ENCODE measurements at places on chromosomes 7 and 10. TPM values are rescaled to one million over a fixed set of nuclear protein-coding genes. Genes with fewer than 3 reads are reported as not detected.

- DNase-seq = no peak
Observed at GRCh38 chr7:11026452-11027359, 53.0 kb downstream of the PHF14 start.

- no peak for DNase-seq
Observed at GRCh38 chr10:98587156-98587837, 140.6 kb upstream of the HPS1 start.

- DNase-seq = no peak
Observed at GRCh38 chr10:108616559-108617285, 1306.6 kb downstream of the XPNPEP1 start.

GRCh38 chr7:41706228-41706930 lies 3.5 kb upstream of the INHBA start:
- no peak for DNase-seq

- no peak for DNase-seq
Observed at GRCh38 chr7:142866361-142867096, 11.7 kb downstream of the EPHB6 start.

- no peak for DNase-seq
Observed at GRCh38 chr10:132532749-132533560, 4.6 kb upstream of the INPP5A start.

DNA sequence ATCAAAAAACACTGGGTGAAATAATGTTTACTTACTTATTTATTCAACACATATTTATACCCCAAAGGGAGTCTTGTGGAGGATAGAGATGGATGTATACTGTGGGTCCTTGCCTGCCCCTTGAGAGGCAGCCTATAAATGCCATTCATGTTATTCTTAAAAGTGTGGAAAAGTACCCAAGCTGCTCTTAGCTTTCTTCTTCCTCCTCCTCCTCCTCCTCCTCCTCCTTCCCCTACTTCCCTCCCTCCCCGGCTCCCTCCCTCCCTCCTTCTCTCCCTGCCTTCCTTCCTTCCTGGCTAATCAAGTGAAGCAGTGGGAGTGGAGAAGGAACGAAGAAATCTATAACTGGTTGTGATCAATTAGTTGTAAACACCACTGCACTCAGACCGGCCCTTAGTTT lies 21.2 kb upstream of the IGF2BP3 start:
- DNase-seq = no peak

DNA sequence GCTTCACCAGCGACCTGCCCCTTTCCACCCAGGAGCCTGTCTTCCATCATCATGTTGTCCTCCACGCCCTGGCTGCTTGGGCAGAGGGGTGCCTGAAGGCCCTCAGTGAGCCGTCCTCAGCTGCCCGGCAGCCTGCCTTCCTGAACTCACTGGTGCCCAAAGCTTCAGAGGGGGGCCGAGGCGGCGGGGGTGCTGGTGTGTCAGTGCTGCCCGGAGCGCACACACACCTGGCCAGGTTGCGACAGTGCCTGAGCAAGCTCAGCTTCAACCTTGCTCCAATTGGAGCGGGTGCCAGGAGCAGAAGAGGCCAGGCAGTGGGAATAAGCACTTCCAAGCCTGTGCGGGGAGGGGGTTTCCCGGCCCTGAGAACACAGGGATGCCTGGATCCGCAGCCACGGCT lies 566.3 kb downstream of the INHBA start:
- peak; percentile 62 for DNase-seq

DNA sequence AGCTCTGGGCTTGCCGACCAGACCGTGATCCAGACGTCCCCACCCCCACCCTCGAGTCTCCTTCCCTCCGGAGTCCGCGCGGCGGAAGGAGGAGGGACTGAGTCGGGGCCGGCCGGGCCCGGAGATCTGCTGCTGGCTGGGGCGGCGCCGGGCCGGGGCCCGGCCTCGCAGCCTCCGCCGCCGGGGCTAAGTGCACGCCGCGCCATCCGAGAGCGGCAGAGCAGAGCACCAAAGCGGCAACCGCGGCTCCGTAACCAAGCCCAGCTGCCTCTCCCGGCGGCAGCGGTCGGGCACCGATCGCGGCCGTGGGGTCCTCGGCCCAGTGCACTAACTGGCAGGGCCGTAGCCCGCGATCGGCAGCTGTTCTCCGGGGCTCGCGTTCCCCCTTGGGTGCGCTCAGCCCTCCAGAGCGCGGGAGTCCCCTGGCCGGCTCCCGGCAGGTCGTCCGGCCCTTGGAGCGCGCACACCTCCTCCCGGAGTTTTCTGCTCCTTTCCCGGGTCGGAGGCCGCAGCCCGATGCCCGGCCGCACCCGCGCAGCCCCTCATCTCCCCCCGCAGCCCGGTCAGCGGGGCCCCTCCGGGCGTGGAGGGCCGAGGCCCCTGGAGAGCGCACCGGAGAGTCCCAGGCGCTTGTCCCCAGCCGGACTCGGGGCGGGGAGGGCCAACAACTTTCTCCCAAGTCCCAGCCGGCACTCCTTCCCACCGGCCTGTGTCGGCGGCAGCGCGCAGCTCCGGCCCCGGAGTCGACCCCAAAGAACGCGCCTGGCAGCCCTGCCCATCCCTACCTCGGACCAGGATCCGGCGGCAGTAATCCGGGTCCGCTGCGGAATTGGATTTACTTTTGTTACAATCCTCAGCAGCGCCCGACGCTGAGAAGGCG lies 799 bp downstream of the VAX1 start:
- no peak for DNase-seq

DNA sequence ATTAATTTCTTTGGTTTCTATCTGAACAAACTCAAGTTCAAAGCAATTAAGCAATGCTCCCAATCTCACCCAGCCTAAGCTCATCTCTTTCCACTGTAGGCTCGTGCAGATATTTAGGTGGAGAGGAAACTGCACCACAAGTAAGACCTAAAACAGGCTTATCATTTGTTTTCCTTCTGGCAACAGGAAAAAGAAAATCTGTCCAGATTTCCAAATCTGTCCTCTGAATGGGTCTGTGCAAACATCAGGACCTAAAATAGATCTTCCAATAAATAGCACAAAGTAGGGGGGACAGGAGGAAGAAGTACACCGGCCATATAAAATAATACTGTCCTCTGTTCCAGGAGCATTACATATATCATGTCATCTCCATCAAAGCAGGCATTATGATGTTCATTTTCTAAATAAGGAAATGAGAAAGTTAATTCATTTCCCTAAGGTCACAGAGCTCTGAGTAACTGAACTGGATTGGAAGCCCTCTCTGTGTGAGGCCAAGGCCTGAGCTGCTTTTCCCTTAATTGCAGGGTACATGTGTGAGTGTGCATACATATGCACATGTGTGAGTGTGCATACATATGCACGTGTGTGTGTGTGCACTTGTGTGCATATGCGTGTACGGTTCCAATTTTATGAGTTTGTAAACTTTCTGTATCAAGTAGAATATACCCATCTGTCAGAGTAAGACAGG lies 92.8 kb upstream of the PARD3 start:
- DNase-seq = no peak

DNA sequence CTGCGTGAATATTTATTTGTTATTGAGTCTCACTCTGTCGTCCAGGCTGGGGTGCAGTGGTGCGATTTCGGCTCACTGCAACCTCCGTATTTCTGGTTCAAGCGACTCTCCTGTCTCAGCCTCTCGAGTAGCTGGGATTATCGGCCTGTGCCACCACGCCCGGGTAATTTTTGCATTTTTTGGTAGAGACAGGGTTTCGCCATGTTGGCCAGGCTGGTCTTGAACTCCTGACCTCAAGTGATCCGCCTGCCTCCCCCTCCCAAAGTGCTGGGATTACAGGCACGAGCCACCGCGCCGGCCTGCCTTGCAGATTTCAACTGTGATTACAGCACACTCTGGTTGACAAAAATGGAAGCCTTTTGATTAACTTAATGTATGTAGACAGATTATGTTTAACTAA lies 730.0 kb upstream of the VSTM2A start:
- no peak for DNase-seq

- DNase-seq = no peak
Observed at GRCh38 chr10:29687421-29688164, 52.8 kb upstream of the SVIL start.

DNA sequence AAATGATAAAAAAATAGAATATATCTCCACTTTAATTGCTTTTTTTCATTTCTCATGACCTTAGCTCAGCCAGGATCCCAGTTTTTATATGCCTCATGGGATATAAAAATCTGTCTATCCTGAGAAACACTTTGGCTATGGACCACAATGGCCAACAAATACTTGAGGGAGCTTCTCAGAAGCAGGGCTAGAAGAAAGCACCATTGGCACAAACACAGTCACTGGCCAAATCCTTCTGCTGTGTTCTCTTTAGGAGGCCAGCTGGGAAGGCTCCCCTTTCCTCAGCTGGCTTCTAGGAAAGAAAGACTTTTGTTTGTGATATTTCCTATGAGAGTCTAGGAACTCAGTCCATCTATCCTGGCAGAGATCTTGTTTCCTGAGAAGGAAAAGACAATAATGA lies 856.2 kb upstream of the GHITM start:
- no peak for DNase-seq

GRCh38 chr7:151923097-151923876 lies 33.0 kb upstream of the GALNTL5 start:
- no peak for DNase-seq

- DNase-seq = no peak
Observed at GRCh38 chr10:29446327-29446726, 157.5 kb downstream of the LYZL1 start.

GRCh38 chr10:104268713-104269645 lies at the start of gene GSTO2:
Gene GSTO2 (plus strand): TSS chr10:104269184. CDS start chr10:104274916, 5,732 bp downstream.
- peak; percentile 99 for DNase-seq

GRCh38 chr7:128381161-128381821 lies 19.8 kb upstream of the PRRT4 start:
- DNase-seq = peak; percentile 59

DNA sequence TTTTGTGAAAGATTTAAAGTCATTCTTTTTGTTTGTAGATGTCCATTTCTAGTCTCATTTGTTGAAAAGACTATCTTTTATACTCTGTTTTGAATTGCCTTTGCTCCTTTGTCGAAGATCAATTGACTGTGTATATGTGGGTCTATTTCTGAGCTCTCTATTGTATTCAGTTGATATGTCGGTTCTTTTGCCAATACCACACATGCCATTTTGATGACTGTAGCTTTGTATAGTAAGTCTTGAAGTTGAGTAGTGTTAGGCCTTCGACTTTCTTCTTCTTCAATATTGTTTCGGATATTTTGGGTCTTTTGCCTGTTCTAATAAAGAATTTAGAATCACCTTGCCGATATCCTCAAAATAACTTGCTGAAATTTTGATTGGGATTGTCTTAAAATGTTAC lies 104.5 kb downstream of the CCSER2 start:
- DNase-seq = no peak

GRCh38 chr7:105319578-105319977 lies 69.1 kb downstream of the SRPK2 start:
- no peak for DNase-seq

GRCh38 chr10:68327889-68328786 lies 3.7 kb upstream of the HNRNPH3 start:
- DNase-seq = no peak

Gene RNF148
- 3.5 TPM for total RNA-seq

Gene UCN3
- total RNA-seq = not detected

Gene MRPS33
- 63.8 TPM for total RNA-seq

Gene BTBD16
- 51.2 TPM for total RNA-seq

Gene MYL10
- not detected for total RNA-seq

Gene PDE1C
- 12.2 TPM for total RNA-seq

Gene ARMS2
- not detected for total RNA-seq

Gene SKAP2
- 63.5 TPM for total RNA-seq

Gene DYDC2
- not detected for total RNA-seq

Gene GOLGA7B
- 0.29 TPM for total RNA-seq

Gene GPR37
- total RNA-seq = 1.6 TPM

Gene FEZF1
- not detected for total RNA-seq
